ENCODE measurements at places on chromosomes 16 and 17.

DNA sequence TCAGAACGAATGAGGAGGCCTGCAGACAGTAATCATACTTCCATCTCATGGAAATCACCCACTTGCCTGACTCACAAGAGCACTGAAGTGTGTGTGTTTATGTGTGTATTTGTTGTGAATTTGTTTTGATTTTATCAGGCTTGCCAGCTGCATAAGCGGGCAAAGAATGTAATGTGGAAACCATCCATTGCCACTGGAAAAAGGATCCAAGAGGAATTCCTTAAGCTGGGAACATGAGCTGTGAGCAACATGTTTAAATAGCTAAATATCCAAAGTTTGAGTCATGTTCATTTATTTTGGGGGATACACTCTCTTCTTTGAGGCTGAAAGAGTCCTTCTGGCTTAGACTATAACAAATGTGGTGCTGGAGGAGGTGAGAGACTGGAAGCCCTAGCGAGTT lies 198.4 kb upstream of the TBX2 start:
- no peak for DNase-seq

GRCh38 chr16:4733747-4734062 lies 366 bp downstream of the ANKS3 start:
- DNase-seq = no peak

- no peak for DNase-seq
Measured at GRCh38 chr17:4267402-4267801, 3.6 kb upstream of the ANKFY1 start.

DNA sequence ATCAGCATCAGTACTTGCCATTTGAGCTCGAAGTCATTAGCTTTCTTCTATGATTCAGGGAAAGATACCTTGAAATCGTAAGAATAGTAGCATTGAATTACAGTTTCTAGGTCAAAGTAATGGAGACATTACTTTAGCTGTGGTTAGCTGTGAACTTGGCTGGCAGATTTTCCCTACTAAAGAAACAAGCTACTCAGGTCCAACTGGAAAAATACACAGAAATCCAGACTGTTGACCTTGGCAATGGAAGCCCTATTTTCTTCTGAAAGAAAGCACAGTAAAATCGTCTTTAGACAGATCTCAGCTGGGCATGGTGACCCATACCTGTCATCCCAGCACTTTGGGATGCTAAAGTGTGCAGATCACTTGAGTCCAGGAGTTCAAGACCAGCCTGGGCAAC lies 13.4 kb upstream of the DNAJA2 start:
- DNase-seq = no peak

GRCh38 chr17:7016418-7016817 lies 4.0 kb downstream of the RNASEK start:
- peak; percentile 50 for DNase-seq

GRCh38 chr17:31339906-31340661 lies 18.7 kb upstream of the EVI2A start:
- no peak for DNase-seq

GRCh38 chr17:19304209-19304608 lies 58.3 kb downstream of the B9D1 start:
- no peak for DNase-seq

DNA sequence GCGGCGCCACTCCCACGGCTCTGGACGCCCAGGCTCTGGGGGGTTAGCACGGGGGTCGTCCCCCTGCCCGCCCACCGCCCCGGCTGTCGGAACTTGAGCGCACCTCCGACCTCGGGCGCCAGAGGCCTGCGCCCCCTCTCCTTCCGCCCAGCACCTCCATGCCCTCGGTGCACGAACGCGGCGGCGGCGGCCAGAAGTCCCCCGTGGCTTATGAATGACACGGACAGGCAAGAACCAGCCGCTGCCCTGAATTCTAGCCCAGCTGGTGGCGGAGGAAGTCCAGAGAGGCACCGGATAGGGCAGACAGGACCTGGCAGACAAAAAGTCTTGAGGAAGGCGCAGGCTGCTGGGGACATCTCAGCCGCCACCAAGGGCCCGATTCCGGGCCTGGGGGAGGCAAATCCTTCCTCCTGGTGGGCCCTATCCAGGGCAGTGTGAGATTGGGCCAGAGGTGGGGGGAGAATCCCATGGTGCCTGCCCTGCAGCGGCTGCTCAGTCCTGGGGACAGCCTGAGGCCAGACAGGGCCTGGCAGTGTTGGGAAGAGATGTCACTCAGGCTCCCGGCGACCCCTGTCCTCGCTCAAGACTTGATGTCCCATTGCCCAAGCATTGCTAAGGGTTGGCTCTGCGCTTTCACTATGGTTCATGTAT lies 897 bp upstream of the CYGB start:
- no peak for DNase-seq

- no peak for DNase-seq
Measured at GRCh38 chr16:81070979-81071378, 6.1 kb downstream of the C16orf46 start.

DNA sequence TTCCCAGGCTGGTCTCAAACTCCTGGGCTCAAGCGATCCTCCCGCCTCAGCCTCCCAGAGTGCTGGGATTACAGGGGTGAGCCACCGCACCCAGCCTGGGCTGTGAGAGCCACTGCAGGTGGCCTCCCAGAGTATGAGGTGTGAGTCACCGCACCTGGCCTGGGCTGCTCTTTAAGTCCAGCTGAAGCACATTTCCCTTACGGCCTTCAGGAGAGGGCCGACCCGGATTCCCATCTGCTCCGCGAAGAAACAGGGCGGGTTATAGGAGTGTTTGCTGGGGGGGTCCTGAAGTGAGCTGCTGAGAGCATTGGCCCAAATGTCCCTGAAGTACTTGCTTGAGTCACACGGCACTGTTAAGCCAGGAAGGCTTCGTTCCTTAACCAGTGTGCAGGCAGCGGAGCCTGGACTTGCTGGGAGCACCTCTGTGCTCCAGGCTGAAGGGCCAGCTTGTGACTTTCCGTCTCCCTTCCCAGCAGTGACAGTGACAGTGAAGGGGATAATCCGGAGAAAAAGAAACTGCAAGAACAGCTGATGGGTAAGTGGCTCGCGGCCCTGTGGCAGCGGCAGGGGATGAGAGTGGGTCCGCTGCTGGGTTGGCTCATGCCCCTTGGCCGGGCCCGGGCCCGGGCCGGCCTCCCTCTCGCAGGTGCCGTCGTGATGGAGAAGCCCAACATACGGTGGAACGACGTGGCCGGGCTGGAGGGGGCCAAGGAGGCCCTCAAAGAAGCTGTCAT lies 7.2 kb downstream of the VPS4A start:
- no peak for DNase-seq

DNA sequence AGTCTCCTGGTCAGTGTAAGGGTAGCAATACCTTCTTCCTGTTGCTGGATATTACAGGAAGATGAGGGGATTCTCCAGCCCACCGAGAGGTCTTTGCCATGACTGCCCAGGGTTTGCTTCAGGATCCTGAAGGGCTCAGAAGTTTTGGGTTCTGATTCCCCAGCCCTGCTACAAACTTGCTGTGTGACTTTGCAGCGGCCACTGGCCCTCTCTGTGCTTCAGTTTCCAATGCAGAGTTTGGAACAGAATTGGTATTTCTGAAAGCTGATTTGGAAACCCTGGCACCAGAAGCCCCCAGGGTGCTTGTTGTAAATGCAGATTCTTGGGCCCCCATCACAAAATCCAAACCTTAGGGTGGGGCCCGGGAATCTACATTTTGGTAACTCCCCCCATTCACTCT lies 14.7 kb downstream of the KCNG4 start:
- DNase-seq = no peak

DNA sequence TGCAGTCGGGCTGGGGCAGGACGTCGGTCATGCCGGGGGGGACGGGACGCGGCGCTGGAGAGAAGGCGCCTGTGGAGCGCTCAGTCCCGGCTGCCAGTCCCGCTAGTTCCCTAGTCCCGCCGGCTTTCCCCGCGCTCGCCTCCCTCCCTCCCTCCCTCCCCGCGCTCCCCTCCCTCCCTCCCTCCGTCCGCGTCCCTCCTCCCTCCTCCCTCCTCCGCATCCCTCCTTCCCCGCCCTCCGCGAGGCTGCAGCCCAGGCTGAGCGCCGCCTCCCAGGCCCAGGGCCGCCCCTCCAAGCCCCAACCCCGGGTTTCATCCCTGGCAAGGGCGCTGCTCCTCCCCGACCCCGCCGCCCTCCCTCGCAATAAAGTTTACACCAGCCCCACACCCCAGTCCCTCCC lies 34.8 kb downstream of the TIMM22 start:
- no peak for DNase-seq

- no peak for DNase-seq
Measured at GRCh38 chr16:28592511-28592910, 4.3 kb downstream of the SULT1A2 start.

DNA sequence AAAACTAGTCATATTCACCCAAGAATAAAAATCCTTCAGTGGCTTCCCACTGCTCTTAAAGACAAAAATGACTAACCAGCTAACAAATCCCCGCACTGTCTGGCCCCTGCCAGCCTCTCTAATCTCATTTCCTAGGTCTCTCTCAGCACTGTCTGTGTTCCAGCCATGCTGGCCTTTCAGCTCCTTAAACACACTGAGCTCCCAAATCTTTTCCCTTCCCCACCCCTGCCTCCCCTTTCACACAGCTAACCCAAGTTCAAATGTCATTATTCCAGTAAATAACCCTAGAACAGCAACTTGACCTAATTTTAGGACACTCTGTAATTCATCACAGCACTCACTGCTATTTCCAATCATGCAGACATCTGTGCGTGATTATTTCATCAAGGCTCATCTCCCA lies 7.8 kb downstream of the SHCBP1 start:
- no peak for DNase-seq

DNA sequence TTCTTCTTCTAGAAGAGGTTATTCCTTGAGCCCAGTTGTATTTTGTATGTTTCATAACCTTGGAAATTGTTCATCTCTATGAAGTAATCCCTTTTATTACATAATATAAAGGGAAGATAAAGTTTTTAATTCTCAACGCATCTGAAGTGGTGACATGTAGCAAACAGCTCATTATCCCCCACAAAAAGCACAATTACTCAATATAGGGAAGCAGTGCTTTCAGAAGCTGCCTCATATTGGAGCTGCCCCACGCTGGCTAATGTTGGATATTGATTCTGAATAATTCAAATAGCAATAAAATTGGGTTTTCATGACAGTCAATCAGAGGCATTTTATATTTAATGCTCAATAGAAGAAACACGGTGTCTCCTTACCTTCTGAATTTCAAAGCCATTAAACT lies 604.3 kb upstream of the RBFOX1 start:
- DNase-seq = no peak

DNA sequence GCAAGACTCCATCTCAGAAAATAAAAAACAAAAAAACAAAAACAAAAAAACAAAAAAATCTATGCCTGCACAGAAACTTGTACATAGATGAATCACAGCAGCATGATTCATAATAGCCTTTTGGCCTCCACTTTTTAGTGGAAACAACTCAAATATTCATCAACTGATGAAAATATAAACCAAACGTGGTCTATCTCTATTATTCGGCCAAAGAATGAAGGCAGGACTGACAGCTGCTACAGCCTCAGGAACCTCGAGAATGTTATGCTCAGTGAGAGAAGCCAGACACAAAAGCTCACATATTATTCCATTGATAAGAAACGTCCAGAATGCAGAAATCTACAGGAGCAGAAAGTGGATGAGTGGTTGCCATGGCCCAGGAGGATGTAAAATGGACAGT lies 19.8 kb downstream of the PPL start:
- DNase-seq = no peak

- DNase-seq = no peak
Measured at GRCh38 chr16:80080287-80080851, 460.4 kb upstream of the DYNLRB2 start.

DNA sequence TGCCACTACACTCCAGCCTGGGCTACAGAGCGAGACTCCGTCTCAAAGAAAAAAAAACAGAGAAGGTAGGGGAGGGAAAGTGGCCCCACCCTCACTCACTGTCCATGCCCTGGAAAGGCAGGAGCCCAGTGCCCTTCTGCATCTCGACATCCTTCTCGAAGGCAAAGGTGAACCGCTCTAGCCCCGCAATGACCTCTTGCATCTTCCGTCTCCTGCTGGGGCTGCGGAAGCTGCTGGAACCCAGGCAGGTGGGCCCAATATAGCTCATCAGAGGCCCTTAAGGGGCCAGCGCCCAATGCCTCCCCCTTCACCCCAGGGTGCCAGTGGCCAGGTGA lies at the start of gene CPSF4L:
TSS of gene CPSF4L (minus strand) at position 264 of the 335 bp plus-strand sequence. CDS start at position 202, 62 bp downstream.
- DNase-seq = no peak

DNA sequence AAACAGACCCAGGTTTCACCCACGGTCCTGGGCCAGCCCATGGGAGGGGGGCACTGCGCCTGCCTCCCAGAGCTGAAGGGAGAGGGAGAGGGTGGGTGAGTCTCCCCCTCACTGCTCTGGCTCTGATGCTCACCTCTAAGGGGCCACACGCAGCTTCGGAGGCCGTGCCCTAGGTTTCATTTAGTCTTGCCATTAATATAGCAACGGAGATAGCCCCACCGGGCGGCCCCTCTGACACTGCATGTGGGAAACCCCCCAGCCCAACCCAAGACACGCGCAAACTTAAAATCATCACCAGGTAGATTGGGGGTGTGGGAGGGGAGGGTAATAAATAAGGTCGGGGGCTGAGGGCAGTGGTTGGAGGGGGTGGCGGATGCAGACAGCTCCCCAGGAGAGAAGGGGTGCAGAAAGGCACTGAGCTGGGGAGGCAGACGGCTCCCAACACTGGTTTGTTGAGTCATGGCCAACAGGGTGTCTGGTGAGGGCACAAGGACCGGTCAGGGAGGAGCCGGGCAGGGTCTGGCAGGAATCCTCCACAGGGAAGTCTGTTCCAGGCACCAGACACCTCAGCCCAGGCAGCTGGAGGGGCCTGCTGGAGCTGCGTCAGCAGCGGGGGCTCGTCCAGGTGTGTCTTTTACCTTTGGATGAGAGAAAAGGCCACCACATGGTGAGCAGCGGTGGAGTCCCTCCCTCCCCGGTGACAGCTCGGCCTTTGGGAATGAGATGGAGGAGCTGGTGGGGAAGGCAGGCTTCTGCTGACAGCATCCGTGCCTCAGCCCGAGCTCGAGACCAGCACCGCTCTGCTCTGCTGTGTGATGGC lies 32.0 kb upstream of the DOC2B start:
- DNase-seq = no peak

- no peak for DNase-seq
Measured at GRCh38 chr17:32742681-32743538, 134.0 kb downstream of the MYO1D start.

- DNase-seq = no peak
Measured at GRCh38 chr17:10208604-10209193, 10.3 kb upstream of the GAS7 start.

DNA sequence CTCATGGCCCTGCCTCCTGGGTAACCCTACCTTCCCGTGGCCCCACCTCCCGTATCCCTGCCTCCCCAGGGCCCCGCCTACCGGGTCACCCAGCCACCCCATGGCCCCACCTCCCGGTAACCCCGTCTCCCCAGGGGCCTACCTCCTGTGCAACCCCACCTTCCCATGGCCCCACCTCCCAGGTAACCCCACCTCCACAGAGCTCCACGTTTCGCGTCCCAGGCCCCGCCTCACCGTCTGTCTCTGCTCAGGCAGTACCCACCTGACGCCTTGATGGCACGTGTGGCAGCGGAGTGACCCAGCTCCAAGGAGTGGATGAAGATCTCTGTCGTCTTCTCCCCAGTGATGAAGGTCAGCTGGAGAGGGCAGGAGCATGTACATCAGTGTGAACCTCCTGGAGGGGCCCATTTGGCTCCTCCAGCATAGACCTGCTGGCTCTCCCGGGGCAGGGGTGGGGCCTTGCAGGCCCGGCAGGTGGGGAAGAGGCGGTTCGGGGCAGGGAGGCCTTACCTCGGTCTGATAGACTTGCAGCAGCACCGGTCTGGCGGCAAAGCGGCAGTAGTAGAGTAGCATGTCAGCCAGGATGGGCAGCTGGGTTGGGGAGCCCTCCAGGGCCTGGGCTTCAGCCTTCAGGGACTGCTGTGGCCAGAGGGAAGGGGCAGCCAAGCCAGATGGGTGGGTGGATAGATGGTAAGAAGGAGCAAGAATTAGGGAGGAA lies 18.7 kb upstream of the PIK3R6 start:
- DNase-seq = no peak
